Stimulated activated CD4-positive, alpha-beta T cell treated with anti-CD3 and anti-CD28 coated beads, Interleukin-4, amount 100 ng/mL, for 1 hour (primary cell): ENCODE measurements at places on chromosomes 5 and 9.

DNA sequence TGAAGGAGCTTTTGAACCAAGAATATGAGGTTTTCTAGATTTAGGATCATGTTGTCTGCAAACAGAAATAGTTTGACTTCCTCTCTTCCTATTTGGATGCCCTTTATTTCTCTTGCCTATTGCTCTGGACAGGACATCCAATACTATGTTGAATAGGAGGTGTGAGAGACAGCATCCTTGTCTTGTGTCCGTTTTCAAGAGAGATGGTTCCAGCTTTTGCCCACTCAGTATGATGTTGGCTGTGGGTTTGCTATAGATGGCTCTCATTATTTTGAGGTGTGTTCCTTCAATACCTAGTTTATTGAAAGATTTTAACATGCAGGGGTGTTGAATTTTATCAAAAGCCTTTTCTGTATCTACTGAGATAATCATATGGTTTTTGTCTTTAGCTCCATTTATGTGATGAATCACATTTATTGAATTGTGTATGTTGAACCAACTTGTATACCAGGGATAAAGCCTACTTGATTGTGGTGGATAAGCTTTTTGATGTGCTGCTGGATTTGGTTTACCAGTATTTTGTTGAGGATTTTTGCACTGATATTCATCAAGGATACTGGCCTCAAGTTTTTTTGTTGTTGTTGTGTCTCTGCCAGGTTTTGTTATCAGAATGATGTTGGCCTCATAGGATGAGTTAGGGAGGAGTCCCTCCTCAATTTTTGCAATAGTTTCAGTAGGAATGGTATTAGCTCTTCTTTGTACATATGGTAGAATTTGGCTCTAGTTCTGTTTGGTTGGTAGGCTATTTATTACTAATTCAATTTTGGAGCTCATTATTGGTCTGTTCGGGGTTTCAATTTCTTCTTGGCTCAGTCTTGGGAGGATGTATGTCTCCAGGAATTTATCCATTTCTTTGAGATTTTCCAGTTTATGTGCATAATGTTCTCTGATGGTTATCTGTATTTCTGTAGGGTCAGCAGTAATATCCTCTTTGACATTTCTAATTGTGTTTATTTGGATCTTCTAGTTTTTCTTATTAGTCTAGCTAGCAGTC lies 41.2 kb upstream of the IFNE start:
- no peak for DNase-seq

DNA sequence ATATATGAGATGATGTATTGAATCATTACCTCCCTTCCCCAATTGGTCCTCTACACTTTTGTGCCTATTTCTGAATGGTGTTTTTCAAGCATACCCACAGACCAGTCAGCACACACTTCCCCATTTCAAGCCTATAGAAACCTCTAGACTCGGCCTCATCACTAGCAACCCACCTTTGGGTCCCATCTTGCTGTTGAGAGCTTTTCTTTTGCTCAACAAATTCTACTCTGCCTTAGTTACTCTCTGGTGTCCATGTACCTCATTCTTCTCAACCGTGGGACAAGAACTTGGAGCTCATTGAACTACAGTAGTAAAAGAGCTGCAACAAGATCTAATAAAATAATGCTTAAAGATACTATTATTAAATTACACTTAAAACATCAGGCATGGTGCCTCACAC lies 49.0 kb upstream of the KDM4C start:
- DNase-seq = no peak

GRCh38 chr5:120848883-120849282 lies 384.8 kb downstream of the PRR16 start:
- no peak for DNase-seq

DNA sequence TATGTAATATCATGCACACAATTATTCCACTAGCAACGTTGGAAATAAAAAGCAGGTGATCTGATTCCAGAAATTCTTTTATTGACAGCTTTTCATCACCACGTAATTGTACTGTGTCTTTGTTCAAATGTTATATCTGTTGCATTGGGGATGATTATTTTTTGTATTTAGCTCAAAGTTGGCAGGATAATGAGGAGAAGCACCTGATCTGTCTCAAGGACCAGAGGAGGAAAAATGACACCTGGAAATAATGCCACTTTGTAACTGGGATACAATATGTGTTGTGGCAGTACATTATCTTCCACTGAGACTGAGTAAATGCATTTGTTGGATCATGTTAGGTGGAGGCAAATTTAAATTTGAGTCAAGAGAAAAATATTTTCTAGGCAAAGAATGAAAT lies 1298.8 kb upstream of the CDH6 start:
- no peak for DNase-seq

- no peak for DNase-seq
These were observed 27.5 kb downstream of the FSD1L start for GRCh38 chr9:105475302-105475701.

DNA sequence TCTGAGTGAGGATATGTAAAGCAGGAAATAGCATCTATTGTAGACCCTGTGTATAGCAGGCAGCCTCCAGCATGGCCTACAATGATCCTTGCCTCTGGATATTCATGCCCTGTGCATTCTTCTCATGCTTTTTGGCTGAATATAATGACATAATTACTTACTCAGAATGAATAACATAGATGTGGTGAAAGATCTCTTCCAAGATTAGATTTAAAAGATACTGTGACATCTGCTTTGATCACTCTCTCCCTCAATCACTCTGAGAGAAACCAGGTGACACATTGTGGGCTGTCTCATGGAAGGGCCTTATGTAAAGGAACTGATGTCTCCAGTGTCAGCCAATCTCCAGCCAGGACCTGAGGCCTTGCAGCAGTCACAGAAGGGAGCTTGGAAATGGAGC lies 376.7 kb downstream of the DNAH5 start:
- no peak for DNase-seq

DNA sequence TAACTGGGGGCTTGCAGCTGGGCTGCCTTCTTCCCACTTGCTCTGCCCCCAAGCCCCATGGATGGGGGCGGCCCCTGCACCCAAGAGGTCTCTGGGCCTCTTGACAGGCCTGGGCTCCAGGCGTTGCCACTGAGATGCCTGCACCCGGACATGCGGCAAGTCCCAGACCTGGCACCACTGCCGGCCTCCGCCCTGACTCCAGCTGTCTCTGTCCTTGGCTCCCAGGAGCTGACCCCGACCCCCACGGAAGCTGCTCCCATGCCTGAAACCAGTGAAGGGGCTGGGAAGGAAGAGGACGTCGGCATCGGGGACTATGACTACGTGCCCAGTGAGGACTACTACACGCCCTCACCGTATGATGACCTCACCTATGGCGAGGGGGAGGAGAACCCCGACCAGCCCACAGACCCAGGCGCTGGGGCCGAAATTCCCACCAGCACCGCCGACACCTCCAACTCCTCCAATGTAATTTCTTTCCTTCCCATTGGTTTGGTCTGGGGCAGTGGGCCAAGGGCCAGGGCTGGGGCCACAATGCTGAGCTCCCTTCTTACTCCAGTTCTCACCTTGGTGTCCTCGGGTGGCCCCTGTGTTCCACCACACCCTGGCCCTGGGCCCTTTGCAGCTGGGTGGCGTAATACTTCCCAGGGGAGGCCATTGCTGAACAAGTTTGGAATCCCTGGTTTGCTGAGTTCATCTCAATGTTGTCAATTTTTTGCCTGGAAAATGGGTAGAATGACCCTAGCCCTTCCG lies 88.6 kb downstream of the COL5A1 start:
- DNase-seq = no peak

- DNase-seq = no peak
These were observed 3.5 kb downstream of the TMCO6 start for GRCh38 chr5:140642718-140643117.

- no peak for DNase-seq
These were observed 304.8 kb downstream of the SPOCK1 start for GRCh38 chr5:137194300-137194699.

DNA sequence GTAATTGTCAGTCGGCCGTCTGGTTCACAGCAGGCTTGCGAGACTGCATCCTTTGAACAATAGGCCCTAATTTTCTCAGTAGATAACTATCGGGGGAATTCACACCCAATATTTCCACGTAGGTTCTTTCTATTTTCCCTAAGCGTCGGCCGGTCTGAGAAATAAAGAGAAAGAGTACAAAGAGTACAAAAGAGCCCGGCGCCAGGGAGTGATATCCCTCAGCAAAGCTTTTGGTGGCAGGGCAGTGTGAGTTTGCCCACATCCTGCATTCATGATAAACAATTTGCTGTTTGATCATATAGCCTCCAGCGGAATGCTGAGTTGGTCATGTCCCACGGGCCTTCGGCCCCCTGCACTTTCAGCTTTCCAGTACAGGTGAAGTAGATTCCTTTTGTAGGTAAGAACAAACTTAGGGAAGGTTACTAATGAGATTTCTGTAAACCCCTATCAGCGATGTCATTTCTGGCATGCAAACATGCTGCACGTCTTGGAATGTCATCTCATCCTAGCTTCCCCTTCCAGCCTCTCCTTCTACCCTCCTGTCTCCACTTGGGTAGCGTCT lies 4.7 kb upstream of the PTGR1 start:
- no peak for DNase-seq

GRCh38 chr5:72141440-72142355 lies 34.4 kb downstream of the MAP1B start:
- no peak for DNase-seq

DNA sequence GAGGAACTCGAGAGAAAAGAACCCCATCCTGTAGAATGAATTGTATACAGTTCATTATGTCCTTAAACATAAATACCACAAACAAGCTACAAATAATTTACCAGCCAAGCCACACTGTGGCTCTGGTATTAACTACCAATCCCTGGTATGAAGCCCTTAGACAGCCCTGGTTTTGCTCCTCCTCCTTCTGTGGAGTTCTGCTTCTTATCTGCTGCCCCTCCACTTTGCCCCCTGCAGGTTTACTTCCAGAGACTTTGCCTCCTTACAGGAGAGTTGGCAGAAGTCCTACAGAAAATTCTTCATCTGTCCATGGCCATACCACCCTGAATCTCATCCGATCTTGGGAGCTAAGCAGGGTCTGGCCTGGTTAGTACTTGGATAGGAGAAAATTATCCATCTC lies 219.8 kb downstream of the ACTL7B start:
- DNase-seq = no peak

- no peak for DNase-seq
These were observed 27.7 kb downstream of the RANBP3L start for GRCh38 chr5:36273809-36274526.

- DNase-seq = no peak
These were observed 501.5 kb downstream of the DMAC1 start for GRCh38 chr9:7298123-7298522.

DNA sequence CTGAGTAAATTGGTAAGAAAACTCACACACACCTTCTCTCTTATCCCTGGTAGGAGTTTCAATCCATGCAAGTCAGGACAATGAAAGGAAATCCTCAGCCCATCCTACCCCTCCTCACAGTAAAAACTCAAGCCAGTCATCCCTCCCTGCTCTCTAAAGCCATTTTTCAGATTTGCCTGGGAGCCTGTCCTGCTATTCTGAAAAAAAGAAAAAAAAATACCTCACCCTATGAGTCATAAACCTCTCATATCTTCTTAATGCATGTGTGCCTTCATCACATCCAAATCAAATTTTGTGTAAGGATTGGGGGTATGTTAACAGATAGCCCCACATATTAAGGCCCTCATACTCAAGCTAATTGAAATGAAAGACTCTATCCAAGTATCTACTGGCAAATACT lies 14.1 kb downstream of the UGT3A2 start:
- DNase-seq = no peak

GRCh38 chr5:91910247-91910646 lies 527.1 kb upstream of the ARRDC3 start:
- no peak for DNase-seq

DNA sequence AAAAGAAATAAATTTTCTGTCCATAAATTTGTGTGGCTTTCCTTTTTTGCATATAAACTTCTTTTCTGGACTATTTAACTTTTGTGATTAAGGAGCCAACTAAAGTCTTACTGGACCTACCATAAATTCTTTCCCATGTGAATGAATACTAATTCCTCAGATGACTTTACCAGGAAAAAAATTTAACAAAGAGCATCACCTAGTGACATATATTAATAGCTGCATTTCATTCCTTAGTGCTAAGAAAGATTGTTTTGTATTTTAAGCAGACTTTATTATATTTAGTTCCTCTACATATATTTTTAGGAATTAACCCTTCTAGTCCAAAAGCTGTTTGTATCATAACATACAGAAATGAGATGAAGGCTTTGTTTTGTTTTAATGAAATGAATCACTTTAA lies 64.4 kb downstream of the C9orf85 start:
- DNase-seq = no peak

DNA sequence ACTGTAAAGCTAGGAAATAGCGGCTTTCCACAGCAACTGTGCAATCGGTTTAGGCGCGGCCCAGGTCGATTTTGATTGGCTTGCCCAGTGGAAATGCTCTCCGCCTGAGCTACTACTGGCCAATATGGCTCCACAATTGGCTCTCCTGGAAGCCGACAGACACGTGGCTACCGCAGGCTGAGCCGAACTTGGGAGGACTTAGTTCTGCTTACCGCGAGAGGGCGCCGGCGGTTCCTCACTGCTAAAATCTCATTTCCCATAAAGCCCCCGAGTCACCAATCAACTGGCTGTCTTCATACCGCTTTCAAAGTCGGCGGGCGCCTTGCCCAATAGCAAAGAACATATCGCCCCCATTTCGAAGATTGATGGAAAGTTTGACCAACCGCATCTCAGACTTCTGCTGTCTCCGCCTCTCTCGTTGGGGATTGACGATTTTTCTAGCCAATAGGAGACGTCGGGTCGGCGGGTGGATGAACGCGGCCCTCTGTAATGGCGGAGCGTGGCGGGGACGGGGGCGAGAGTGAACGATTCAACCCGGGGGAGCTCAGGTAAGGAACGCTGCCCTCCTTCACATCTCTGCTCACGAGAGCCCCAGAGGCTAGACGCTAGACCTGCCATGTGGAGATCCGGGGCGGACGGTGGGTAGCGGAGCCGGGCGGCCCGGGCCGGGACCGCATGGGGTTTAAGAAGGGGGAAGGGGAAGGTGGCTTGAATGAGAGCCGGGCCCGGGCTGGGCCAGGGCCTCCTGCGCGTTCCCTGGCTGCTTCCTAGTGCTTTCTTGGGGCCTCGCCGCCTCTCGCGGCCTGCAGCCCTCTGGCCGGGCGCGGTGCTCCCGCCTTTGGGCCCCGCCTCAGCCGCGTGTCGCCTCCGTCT lies at the start of gene TCERG1:
TCERG1 (plus strand) TSS at position 473 of the 873 bp plus-strand sequence; CDS start at position 490, 17 bp downstream.
- DNase-seq = peak; percentile 98

DNA sequence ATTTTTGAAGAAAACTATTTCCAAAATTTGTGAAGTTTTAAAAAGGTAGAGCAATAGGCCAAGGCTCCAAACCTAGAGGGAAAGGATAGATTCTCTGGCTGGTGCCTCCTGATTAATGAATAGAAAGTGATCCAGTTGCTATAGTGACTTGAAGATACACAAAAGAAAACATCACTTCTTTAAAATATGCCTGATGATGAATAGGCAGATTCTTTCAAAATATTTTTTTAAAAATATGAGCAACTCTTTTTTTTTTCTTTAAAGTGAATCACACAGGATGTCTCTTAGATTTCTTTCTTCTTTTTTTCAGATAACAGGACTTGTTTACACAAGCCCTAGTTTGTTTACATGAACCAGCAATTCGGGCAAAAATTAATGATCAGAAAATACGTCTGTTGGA lies 124.4 kb downstream of the RFK start:
- DNase-seq = no peak
